ENCODE measurements at places on chromosomes 13 and 19. TPM values are rescaled to one million over a fixed set of nuclear protein-coding genes. Genes with fewer than 3 reads are reported as not detected.

Gene CEACAM4
- not detected for polyA plus RNA-seq

Gene C1QTNF9
- polyA plus RNA-seq, result not detected

Gene DKKL1
- polyA plus RNA-seq, result 17.6 TPM

Gene ACER1
- polyA plus RNA-seq, result not detected

Gene ZNF66
- 5.7 TPM for polyA plus RNA-seq

Gene PRPF31
- polyA plus RNA-seq, result 110 TPM

Gene FXYD1
- 268 TPM for polyA plus RNA-seq

Gene ZNF837
- polyA plus RNA-seq, result 7.6 TPM

Gene NALCN
- polyA plus RNA-seq, result not detected

Gene OR7D2
- not detected for polyA plus RNA-seq

Gene RPS16
- polyA plus RNA-seq, result 508 TPM

Gene SBK2
- polyA plus RNA-seq, result 7.1 TPM

Gene OR7C1
- not detected for polyA plus RNA-seq

Gene PCSK4
- polyA plus RNA-seq, result 9.6 TPM

Gene MCF2L
- 27.6 TPM for polyA plus RNA-seq

Gene ZNF726
- polyA plus RNA-seq, result 1.7 TPM

Gene CABP5
- not detected for polyA plus RNA-seq

Gene PSG6
- not detected for polyA plus RNA-seq

Gene PNMA8B
- 4.1 TPM for polyA plus RNA-seq

Gene FGF14
- polyA plus RNA-seq, result not detected

Gene RAP2A
- 22.6 TPM for polyA plus RNA-seq

Gene MBD3L3
- polyA plus RNA-seq, result not detected

Gene C19orf67
- 4.1 TPM for polyA plus RNA-seq

Gene PSG11
- polyA plus RNA-seq, result not detected

Gene SYNE4
- 11.4 TPM for polyA plus RNA-seq

Gene KCNC3
- polyA plus RNA-seq, result 4.3 TPM

Gene RNF113B
- polyA plus RNA-seq, result not detected

Gene PSPN
- 2.7 TPM for polyA plus RNA-seq

Gene CYP4F8
- polyA plus RNA-seq, result not detected

Gene PGLYRP1
- polyA plus RNA-seq, result 0.20 TPM

Gene OR10H2
- not detected for polyA plus RNA-seq

Gene ATP4A
- 0.10 TPM for polyA plus RNA-seq

Gene ADPRHL1
- 78.2 TPM for polyA plus RNA-seq

Gene PLEKHA4
- 29.4 TPM for polyA plus RNA-seq

Gene TMPRSS9
- not detected for polyA plus RNA-seq

Gene CGB1
- polyA plus RNA-seq, result not detected

Gene RAB3A
- 12.5 TPM for polyA plus RNA-seq

Gene SOX1
- polyA plus RNA-seq, result not detected

Gene OR10H1
- polyA plus RNA-seq, result not detected

Gene SOX21
- not detected for polyA plus RNA-seq

Gene PSG5
- not detected for polyA plus RNA-seq

Gene MYADM
- 166 TPM for polyA plus RNA-seq

Gene RSPH6A
- polyA plus RNA-seq, result not detected

Gene ERICH6B
- polyA plus RNA-seq, result 1.5 TPM

Gene KL
- polyA plus RNA-seq, result not detected

Gene CAPN12
- polyA plus RNA-seq, result 3.4 TPM

Gene ZNF497
- 6.8 TPM for polyA plus RNA-seq

Gene RFPL4AL1
- polyA plus RNA-seq, result not detected

Gene DPF1
- 4.9 TPM for polyA plus RNA-seq

Gene CD22
- polyA plus RNA-seq, result not detected

Gene LYL1
- 4.6 TPM for polyA plus RNA-seq

Gene SNRPA
- polyA plus RNA-seq, result 155 TPM

Gene PLPPR2
- 14.9 TPM for polyA plus RNA-seq

Gene YIPF2
- polyA plus RNA-seq, result 32.9 TPM

Gene SLC25A41
- 0.96 TPM for polyA plus RNA-seq

Gene CRLF1
- 0.89 TPM for polyA plus RNA-seq
